ENCODE measurements at places on chromosomes 16 and 17. TPM values are rescaled to one million over a fixed set of nuclear protein-coding genes. Genes with fewer than 3 reads are reported as not detected.

Gene TEX19
- total RNA-seq = not detected

Gene TMEM219
- total RNA-seq = 71.0 TPM

Gene KLHDC4
- 17.2 TPM for total RNA-seq

Gene NPW
- 8.5 TPM for total RNA-seq

Gene AOC3
- 8.6 TPM for total RNA-seq

Gene XYLT1
- total RNA-seq = 0.45 TPM

Gene CCDC200
- total RNA-seq = not detected

Gene HSPB9
- 1.1 TPM for total RNA-seq

Gene RIPOR1
- 29.7 TPM for total RNA-seq

Gene GAS2L2
- total RNA-seq = not detected

Gene HBA2
- total RNA-seq = 67.1 TPM

Gene TVP23C
- 4.1 TPM for total RNA-seq

All from left lobe of liver (tissue), 2 donors.